ENCODE measurements at places on chromosomes 7 and 10.
A peak's percentile ranks its signal among the peaks of the same experiment; 100 is the strongest.

GRCh38 chr7:40680657-40681056 lies 545.9 kb downstream of the SUGCT start:
- DNase-seq = peak; percentile 23

GRCh38 chr10:126250045-126250444 lies 138.2 kb downstream of the ADAM12 start:
- DNase-seq = no peak

- no peak for DNase-seq
Observed at GRCh38 chr7:21504021-21504420, 38.8 kb upstream of the DNAH11 start.

- no peak for DNase-seq
Observed at GRCh38 chr10:71334221-71334791, 15.2 kb downstream of the SLC29A3 start.

GRCh38 chr10:78420946-78421735 lies 387.5 kb downstream of the RPS24 start:
- DNase-seq = no peak

DNA sequence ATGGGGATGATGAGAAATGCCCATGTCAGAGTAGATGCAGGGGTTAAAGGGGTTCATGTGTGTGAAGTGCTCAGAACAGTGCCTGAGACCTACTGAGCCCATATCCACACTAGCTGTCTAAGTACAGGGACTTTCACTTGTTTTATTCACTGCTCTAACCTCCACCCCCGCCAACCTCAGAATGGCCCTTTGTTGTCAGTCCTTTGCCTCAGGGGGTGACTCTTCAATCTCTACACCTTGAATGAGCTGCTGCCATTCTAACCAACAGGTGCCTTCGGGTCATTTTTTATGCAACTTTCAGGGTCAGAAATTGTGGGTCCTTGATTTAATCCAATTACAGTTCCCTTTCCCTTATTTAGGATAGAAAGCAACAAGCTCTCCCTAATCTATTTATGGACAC lies 26.2 kb downstream of the VSTM4 start:
- no peak for DNase-seq

GRCh38 chr10:12777840-12778585 lies 223.5 kb downstream of the CCDC3 start:
- DNase-seq = no peak
